Dermis blood vessel endothelial cell (primary cell): ENCODE measurements at places on chromosomes 2 and 18. TPM values are rescaled to one million over a fixed set of nuclear protein-coding genes. Genes with fewer than 3 reads are reported as not detected.

Gene SULT1C4
- total RNA-seq, result 76.7 and 136 TPM in 2 replicates

Gene TMEM169
- total RNA-seq, result 0.37 and 0.85 TPM in 2 replicates

Gene SLC35F5
- 102 and 134 TPM in 2 replicates for total RNA-seq

Gene POMC
- total RNA-seq, result 2.8 and 3.2 TPM in 2 replicates

Gene CHRND
- not detected in 2 replicates for total RNA-seq

Gene NPHP1
- total RNA-seq, result 2.9 TPM in 2 replicates

Gene CD302
- 13.4 and 19.2 TPM in 2 replicates for total RNA-seq

Gene FSHR
- not detected in 2 replicates for total RNA-seq

Gene NYAP2
- not detected in 2 replicates for total RNA-seq

Gene AP1S3
- 1.2 and 4.4 TPM in 2 replicates for total RNA-seq

Gene FNDC4
- 14.5 and 17.9 TPM in 2 replicates for total RNA-seq

Gene RGPD3
- total RNA-seq, result 0.33 and 0.51 TPM in 2 replicates
